ENCODE measurements at places on chromosomes 13 and 19.

GRCh38 chr19:42422092-42422900 lies 4.9 kb downstream of the LIPE start:
- no peak for DNase-seq

DNA sequence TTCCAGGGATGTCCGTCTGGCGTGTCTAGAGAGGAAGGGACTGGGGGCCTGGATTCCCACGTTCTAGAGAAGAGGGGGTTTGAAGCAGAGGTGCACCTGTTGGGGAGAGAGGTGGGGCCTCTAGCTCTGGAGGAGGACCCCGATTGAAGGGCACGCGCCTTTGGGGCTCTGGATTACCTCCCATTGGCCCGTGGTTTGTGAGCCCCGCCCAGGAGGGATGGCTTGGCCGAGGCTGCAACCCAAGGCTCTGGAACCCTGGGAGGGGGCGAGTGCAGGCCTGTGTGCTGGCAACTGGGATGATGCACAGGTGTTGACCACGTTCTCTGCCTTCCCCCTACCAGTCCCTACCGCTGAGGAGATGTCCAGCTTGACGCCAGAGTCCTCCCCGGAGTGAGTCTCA lies 20.2 kb downstream of the TMEM150B start:
- no peak for DNase-seq

DNA sequence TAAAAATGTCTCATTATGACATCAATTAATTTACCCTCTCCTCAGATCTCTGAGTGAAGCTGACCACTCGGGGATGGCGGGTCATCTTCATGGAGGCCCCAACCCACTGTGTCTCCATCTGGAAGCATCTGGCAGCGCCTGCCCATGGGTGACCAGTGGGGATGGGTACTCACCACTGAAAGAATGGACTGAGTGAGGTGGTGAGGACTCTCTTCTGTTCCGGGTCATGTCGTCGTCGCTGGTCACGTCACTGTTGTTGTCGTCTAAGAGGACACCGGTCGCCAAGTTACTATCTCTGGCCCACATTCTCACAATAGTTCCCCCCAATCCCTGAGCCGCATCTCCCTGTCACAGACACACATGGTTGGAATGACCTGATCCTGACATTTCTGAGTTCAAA lies 17.1 kb downstream of the PEG3 start:
- no peak for DNase-seq

- no peak for DNase-seq
Observed at GRCh38 chr19:55206664-55207500, 2.4 kb downstream of the PTPRH start.

- no peak for DNase-seq
Observed at GRCh38 chr13:33277946-33278345, 7.6 kb downstream of the STARD13 start.

- DNase-seq: no peak
Observed at GRCh38 chr13:55887561-55887960, 1253.2 kb upstream of the PRR20A start.

- DNase-seq: no peak
Observed at GRCh38 chr19:7202888-7203287, 91.3 kb downstream of the INSR start.

- DNase-seq: no peak
Observed at GRCh38 chr13:26558074-26558805, 757 bp downstream of the WASF3 start.

DNA sequence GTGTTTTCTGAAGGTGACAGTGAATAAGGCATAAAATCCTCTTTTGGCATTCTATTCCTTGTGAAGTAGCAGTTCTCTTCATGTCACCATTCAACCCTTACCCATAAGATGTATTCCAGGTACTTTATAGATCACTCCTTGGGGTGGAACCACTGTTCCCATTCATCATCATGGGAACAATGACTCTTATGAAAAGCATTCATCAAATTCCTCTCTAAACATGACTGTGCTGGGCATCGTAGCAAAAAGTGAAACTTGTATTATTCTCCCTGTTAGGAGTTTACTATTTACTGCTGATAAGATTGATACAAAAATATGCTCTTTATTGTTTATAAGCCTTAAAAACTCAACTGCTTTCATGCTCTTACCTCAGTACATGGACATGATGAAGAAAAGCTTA lies 793.4 kb downstream of the LIG4 start:
- no peak for DNase-seq

- DNase-seq: no peak
Observed at GRCh38 chr19:3227054-3227626, 2.7 kb downstream of the CELF5 start.

DNA sequence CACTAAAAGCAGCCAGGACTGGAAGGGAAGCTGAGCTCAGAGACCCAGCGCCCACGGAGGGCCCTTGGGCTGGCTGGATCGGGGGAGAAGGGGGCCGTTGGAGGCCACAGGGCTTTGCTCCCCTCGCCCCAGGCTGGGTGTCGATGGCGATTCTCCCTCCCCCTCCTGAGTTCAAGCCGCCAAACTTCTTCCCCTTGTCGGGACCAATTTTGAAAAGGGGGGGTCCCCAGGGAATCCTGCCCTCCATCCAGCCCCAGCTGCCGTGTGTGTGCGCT lies 61.2 kb downstream of the COLGALT1 start:
- no peak for DNase-seq

DNA sequence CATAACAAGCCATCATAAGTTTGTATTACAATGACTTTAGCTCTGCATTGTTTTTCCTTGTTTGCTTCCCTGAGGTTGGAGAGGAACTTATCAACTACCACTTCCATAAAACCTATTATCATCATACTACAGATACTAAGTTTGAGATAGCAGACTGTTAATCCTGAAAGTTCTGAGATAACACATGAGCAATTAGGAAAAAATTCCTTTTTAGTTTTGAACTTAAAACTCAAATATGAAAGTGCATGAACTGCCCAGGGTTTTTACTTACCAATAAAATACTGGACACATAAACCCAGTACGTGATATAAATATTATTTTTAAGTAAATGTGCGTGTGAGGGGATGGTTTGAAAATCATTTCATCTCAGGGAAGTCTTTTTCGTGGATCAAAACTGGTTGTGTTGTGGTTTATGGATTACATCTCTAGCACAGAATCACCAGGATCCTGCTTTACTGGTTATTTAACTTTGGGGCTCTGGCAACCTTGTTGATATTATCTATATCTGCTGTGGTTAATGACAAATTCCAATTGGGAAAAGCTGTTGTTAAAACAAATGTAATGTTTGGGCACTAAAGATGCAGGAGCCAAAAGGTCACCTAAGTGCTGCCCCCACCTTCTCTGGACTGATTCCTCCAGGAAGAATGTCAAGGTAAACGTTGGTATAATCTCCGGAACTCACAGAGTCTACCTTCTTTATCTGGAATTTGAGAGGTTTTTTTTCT lies 12.4 kb downstream of the CDX2 start:
- no peak for DNase-seq

DNA sequence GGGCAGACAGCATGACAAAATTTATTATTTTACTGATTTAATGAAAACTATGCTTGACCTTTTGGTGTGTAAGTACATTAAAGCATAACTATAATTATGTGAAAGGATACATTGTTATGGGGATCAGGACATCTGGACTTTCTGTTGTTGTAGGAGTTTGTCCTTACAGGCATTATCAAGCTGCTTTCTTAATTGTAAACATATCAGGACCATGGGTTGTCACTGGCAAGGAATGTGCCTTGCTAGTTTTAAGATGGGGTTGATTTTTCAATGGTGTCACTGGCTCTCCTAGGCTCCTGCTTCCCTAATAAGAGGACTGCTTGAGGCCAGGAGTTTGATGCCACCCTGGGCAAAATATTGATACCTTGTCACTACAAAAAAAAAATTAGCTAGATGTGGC lies 32.6 kb downstream of the KBTBD6 start:
- DNase-seq: no peak

GRCh38 chr19:677201-677600 lies 1.0 kb downstream of the FSTL3 start:
- DNase-seq: no peak

GRCh38 chr13:32430018-32430747 lies 2.3 kb upstream of the N4BP2L1 start:
- DNase-seq: no peak

GRCh38 chr19:7104747-7105447 lies 35.4 kb downstream of the ZNF557 start:
- no peak for DNase-seq

GRCh38 chr13:23991119-23991518 lies 93.8 kb upstream of the C1QTNF9B start:
- DNase-seq: no peak

DNA sequence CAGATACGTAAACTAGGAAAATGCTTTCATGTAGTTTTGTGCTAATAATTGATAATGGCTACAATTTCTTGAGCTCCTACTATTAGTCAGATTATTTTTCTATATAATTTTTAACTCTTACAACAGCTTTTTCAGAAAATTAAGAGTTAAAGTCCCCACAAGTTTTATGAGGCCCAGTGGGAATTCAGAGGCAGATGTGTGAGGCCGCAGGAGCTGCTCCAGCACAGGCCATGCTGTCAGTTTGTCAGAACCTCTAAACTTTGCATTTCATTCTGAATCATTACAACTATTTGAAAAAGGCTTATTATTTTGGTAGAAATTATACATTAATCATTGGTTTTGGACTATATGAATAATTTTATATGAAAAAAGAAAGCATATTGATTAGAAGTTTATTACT lies 370.8 kb downstream of the MYO16 start:
- DNase-seq: no peak

DNA sequence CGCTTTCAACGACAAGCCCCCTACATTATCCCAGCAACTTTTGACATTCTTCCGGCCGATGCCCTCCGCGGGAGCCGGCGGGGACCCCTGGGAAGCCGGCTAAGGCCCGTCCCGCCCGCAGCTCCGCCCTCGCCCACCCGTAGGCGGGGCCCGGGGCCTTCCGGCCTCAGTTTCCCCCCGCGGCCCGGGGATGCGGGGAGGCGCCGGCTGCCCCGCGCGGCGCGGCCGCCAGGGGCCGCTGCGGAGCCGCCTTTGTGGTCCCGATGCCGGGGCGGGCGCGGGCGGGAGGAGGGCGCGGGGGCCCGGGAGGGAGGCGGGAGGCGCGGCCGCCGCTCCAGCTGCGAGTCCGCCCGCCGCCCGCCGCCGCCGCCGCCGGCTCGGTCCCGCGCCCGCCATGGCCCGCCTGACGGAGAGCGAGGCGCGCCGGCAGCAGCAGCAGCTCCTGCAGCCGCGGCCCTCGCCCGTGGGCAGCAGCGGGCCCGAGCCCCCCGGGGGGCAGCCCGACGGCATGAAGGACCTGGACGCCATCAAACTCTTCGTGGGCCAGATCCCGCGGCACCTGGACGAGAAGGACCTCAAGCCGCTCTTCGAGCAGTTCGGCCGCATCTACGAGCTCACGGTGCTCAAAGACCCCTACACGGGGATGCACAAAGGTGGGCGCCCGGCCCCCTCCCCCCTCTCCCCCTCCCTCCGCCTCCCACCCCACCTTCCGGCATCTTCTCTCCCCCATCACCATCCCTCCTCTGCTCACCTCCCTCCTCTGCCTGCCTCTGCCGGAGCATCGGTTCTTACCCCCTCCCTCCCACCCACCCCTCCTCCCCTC lies at the start of gene CELF5:
Gene CELF5, plus strand, starts transcription at position 316 of the 823 bp plus-strand sequence. Its CDS starts 79 bp downstream, at position 395.
- DNase-seq: peak; percentile 54

GRCh38 chr19:31015778-31016177 lies 333.5 kb downstream of the TSHZ3 start:
- no peak for DNase-seq

- DNase-seq: no peak
Observed at GRCh38 chr19:48455171-48455907, at the start of gene KCNJ14. TSS of gene KCNJ14 (plus strand) at chr19:48455574. CDS start at chr19:48461725, 6,151 bp downstream.

GRCh38 chr13:75691183-75691582 lies 55.1 kb downstream of the LMO7 start:
- no peak for DNase-seq

DNA sequence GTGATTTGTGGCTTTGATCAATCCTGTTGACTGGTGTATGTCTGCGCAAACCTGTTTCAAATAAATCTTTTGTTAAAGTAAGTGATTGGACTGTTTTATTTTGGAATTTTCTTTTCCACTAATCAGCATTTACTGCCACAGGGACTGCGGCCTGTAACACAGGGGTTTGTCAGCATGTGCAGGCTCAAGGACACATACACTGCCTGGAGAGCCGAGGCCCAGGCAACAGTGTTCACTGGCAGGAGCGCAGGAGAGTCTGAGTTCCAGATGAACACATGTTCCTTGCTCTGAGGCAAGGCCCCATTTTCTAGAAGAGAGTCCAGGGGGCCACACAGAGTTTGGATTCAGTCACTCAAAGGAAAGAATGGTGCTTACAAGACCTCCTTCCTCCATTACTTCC lies 26.0 kb downstream of the SHISA2 start:
- no peak for DNase-seq
